ENCODE measurements at places on chromosomes 2 and 18.

- no peak for DNase-seq
Observed at GRCh38 chr2:192953116-192953515, 758.4 kb upstream of the TMEFF2 start.

DNA sequence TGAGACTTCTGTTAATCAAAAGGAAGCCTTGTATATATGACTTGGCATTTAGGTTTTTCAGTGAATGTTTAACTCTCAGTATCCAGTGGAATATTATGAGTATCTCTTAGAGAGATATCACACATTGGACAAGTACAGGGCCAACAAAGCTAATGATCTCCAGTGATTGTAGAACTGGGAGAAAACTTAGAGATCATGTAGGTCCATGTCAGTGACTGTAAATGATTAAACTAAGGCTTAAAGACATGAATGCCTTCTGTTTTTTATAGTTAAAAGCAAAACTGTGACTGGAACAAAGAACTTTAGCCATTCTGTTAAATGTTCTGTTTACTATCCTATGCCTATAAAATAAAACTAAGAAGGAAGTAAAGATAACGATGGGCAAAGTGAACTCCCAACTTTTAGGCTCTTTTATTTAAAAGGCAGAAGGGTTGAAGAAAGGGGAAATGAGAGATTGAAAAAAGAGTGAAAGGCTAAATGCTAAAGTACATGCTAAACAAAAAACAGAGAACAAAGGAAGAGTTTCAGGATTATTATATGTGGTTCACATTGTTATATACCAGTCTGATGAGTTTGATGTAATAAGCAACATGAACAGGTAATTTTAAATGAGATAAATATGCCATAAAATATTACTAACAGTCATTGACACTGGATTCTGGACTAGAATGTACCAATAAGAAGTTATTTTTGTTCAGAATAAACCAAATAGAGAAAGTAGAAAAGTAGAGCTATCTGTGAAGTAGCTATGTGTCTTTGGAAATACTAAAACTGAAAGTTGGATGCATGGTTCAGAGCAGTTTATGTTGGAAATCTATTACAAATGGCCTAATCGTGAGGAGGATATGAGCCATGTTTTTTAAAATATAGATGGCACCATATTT is 37.1 kb upstream of the TNFRSF11A start:
- DNase-seq, result no peak

GRCh38 chr2:74884118-74884762 is 50.3 kb downstream of the HK2 start:
- no peak for DNase-seq

GRCh38 chr2:241460631-241461030 is 47.8 kb downstream of the STK25 start:
- DNase-seq, result no peak

GRCh38 chr2:187985923-187986322 is 305.8 kb upstream of the GULP1 start:
- no peak for DNase-seq

DNA sequence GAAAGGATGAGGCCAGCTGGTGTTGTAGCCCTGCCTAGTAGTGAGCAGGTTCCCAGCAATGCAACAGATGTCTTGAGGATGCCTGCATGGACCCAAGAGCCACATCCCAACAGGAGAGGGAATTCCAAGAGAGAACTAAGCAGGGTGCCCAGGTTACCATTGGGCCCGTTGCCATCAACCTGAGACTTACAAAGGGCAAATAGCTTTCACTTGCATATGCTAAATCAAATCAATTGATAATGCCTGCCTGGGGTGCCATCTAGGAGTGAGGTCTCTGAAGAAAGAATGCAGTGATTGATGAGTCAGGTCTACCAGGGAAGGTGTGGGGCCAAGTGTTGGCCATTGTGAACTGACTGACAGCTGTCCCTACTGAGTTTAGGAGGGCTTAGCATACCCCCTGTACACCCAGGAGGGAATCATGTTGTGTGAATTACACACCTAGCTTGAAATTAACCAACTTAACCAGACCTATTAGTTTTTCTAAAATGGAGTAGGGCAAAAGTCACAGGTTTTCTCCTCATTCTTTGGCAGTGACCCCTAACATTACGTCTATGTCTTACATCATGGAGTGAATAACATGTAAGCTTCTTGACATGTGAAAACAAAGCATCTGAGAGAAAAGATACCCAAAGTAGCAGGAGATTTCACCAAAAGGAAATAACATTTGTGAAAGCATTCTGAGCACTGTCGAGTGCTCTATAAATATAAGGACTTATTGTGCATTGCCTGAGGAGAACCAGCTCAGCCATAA is 32.3 kb downstream of the FHOD3 start:
- DNase-seq, result no peak

GRCh38 chr18:43994381-43994780 is 686.3 kb upstream of the SETBP1 start:
- no peak for DNase-seq

- no peak for DNase-seq
Observed at GRCh38 chr2:89837962-89838625, 1146.6 kb downstream of the RPIA start.

DNA sequence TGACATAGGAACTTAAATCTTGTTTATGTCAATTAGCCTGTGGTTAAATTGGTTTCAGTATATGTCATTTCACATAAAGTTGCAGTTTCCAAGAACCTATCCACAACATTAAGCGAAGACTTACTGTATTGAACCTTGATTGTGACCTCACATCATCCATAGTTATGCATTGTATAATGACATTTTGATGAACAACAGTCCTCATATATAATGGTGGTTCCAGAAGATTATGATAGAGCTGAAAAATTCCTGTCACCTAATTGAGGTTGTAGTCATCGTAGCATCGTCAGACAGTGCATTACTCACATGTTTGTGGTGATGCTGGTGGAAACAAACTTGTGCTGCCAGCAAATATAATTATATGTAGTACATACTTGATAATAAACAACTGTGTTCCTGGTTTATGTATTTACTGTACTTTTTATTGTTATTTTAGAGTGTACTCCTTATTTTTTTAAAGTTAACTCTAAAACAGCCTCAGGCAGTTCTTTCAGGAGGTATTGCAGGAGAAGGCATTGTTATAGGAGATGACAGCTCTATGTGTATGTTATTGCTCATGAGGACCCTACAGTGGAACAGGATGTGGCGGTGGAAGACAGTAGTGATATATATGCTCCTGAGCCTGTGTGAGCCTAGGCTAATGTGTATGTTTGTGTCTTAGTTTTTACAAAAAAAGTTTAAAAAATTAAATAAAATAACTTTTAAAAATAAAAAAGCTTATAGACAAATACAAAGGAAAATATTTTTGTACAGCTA is 56.6 kb downstream of the UBE2E3 start:
- DNase-seq, result no peak

DNA sequence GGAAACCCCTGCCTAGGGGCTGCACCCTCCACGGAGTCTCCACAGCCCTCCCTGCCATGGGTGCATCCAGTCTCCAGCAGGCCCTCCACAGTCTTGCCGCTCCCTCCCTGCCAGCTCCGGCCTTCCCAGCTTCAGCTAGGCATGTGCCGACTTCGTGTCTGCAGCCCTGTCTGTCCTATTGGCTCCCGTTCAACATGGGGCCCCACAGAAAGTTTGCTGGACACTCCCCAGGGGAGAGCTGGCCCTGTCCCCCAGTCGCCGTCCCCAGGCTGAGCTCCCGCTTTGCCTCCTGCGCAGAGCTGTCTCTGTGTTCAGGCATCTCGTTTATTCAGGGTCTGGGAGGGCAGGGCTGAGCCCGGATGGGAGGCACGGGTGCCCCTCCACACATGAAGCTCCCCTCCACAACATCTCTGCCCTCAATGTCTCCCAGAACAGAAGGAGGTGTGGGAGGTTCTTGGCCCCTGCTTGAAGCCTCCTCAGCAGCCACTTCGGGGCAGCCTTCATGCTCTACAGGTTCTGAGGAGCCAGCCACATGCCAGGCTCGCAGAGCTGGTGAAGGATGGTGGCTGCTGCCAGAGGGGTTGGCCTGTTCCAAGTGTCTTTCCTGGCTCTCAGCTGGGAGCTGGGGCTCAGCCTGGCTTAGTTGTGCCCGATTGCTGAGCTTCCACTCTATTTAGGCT is 120.1 kb upstream of the PXDN start:
- DNase-seq, result no peak

- no peak for DNase-seq
Observed at GRCh38 chr2:33766175-33766574, 167.1 kb upstream of the FAM98A start.

- DNase-seq, result no peak
Observed at GRCh38 chr2:176646033-176646615, 376.9 kb downstream of the MTX2 start.

DNA sequence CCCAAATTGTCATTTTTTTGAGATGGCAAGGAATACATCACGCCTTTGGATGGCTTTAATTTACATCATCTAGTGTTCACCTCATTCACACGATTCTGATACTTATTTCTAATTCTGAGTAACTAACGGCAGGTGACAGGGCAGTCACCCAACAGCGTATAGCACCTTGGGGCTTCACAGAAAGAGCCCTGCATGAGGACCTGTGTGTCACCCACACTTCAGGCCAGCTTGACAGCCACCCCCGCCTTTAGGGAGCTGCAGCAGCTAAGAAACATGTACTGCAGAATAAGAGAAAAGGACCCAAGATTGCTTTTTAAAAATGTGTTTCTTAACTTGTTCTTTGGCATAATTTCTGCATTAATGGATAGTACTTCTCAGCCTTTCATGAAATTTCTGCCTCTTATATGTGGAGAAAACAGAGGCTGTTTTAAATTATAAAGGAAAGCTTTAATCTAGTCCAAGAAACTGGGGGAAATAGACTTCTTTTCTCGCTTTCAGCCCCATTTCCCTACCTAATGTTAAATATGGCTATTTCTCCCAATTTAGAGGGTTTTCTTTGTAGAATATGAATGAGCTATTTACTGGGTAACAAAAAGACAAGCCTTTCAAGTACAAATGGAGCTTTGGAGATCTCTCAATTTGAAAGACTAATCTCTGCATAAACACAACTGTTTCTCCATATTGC is 245.1 kb downstream of the LDLRAD4 start:
- no peak for DNase-seq

DNA sequence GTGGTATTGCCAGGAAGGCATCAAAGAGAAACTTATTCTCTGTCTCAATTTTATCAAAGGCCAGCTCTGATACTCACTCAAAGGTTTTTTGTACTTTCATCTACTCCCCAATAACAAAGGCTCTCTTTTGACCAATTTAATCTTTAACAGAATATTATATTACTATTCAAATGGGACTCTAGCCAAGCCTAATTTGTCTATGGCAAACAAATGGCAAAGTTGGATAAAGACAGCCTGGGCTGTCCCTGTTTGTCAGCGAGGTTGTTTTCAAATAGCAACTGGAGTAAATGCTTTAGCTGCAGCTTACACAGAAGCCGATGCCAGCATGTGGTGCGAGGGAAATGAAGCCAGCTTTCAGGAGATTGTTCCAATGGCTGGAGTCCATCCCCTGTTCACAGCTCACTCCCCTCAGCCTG is 80.1 kb upstream of the CTNNA2 start:
- DNase-seq, result no peak

GRCh38 chr18:33781429-33781828 is 203.4 kb downstream of the ASXL3 start:
- DNase-seq, result no peak

GRCh38 chr2:1136846-1137245 is 186.2 kb downstream of the SNTG2 start:
- DNase-seq, result no peak

DNA sequence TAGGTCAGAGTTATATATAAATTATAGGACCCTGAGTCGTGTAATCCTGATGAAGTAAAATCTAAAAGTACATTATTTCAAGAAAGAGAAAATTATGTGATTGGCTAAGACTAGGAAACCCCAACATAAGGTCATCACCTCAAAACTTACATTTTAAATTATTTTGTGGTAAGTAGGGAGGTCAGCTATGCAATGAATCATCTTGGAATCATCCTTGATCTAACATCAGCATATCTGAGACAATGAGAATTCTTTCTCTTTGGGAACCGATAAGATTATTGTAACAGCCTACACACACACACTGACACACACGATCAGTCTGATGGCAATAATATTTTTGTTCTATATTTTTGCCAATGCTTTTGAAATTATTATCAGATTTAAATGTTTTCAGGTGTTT is 904.8 kb upstream of the CHAC2 start:
- no peak for DNase-seq

GRCh38 chr2:181778621-181779201 is 98.4 kb upstream of the NEUROD1 start:
- DNase-seq, result no peak

GRCh38 chr2:239469106-239469960 is 68.5 kb upstream of the HDAC4 start:
- no peak for DNase-seq

GRCh38 chr2:42895791-42896135 is 103.4 kb upstream of the HAAO start:
- no peak for DNase-seq

DNA sequence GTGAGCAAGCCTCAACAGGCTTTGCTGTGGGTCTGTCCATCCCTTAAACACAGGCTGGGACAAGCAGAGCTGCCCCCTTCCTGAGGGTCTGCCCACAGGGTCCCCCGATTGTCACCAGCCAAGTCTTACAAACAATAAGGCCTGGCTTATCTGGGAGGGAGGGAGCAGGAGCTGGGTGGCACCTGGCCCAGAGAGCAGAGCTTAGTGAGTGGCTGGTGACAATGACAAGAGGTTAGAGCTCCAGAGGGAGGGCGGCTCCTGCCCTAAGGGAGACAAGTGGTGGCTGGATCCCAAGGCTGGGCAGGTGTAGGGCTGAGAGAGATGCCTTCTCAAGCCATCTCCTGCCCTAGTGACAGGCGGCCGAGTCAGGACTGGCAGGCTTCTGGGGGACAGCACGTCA is 125.5 kb downstream of the KLHL29 start:
- DNase-seq, result no peak

DNA sequence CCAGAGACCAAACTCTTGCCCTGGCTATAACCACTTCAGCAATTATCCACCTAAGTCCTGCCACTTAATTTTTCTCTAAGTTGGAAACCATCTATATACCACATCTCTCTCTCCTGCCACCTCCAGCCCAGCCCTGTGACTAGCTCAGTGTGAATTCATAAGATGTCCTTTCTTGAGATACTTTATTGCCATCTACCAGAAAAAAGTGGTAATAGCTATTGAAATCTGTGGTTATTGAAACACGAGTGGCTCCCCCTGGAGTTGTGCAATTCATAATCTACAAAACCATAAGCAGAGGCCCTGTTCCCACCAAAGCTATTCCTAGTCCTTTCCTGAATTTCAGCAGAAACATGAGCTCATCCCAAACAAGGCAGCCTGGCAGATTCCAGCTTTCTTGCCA is 324.0 kb downstream of the TXNL1 start:
- no peak for DNase-seq

DNA sequence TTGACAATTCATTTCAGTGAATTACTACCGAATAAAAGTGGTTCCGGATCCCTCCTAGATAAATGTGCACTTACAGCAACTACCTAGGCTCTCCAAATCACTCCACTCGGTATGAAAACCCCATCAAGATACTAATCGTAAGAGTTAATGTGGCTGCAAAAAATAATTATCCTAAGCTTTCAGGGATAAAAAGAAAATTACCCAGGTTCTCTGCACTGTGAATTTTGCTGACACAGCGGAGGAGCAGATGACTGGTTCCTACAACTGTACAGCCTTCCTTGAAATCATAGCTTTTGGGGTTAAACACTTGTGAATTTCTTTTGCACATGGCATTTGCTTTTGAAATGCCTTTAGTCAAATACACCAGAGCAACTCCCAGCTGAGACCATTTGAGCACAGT is 104.7 kb downstream of the CD226 start:
- DNase-seq, result no peak

GRCh38 chr2:242065426-242065825 is 195.9 kb downstream of the RTP5 start:
- no peak for DNase-seq

Data from stimulated activated CD8-positive, alpha-beta memory T cell treated with anti-CD3 and anti-CD28 coated beads, Interleukin-4, amount 100 ng/mL, for 4 hours (primary cell).